Activated T-cell treated with anti-CD3 and anti-CD28 coated beads, Interleukin-2, amount 50 U/mL, for 72 hours (primary cell): ENCODE measurements at places on chromosomes 4 and X. TPM values are rescaled to one million over a fixed set of nuclear protein-coding genes. Genes with fewer than 3 reads are reported as not detected.

ADH4 gene
- total RNA-seq = not detected

H2BW1 gene
- not detected for total RNA-seq

TRIM2 gene
- 1.4 TPM for total RNA-seq

PLAC1 gene
- total RNA-seq = 1.3 TPM

ARHGAP24 gene
- not detected for total RNA-seq

SLITRK4 gene
- total RNA-seq = not detected

NHSL2 gene
- total RNA-seq = 0.69 TPM

ERCC6L gene
- 5.4 TPM for total RNA-seq

PPP4R3C gene
- total RNA-seq = not detected

CXCL11 gene
- not detected for total RNA-seq

CSAG3 gene
- total RNA-seq = 5.3 TPM

ATP1B4 gene
- total RNA-seq = not detected

NEUROG2 gene
- total RNA-seq = 0.26 TPM

MAGEA8 gene
- not detected for total RNA-seq

TGIF2LX gene
- not detected for total RNA-seq
